ENCODE measurements at places on chromosomes 12 and 14. TPM values are rescaled to one million over a fixed set of nuclear protein-coding genes. Genes with fewer than 3 reads are reported as not detected.
A peak's percentile ranks its signal among the peaks of the same experiment; 100 is the strongest.

GRCh38 chr12:31859232-31859977, 99.8 kb upstream of the RESF1 start:
- no peak for DNase-seq
- no peaks in the 10 kb centered on the region for H3K4me1 ChIP-seq
- H3K4me3 ChIP-seq, result no peak overlapping the region
- H3K36me3 ChIP-seq, result no peaks in the 10 kb centered on the region
- H3K27me3 ChIP-seq, result no peaks in the 10 kb centered on the region

- peak; percentile 60 for DNase-seq
- H3K4me3 ChIP-seq, result peak overlapping the region; percentile 60
- no peaks in the 10 kb centered on the region for H3K27me3 ChIP-seq
- peaks cover 25% of the 10 kb centered on the region for H3K36me3 ChIP-seq
Observed at GRCh38 chr14:24368562-24369252, 723 bp downstream of the NFATC4 start.

DNA sequence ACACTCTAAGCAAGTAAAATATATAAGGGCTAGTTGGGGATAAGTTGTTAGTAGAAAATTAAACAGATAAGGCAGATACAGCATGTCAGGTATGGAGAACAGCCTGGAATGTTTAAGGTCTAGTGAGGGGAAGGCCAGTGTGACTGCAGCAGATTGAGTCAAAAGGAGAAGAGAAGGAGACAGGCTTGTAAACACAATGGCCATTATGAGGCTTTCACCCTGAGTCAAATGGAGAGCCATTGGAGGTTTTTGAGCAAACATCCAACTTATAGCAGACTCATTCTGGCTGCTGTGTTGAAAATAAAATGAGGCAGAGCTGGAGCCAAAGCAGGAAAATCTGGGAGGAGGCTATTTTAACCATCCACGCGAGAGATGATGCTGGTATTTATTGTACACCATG, 142.0 kb downstream of the DUSP6 start:
- H3K27ac ChIP-seq, result no peak overlapping the region
- no peaks in the 10 kb centered on the region for H3K4me1 ChIP-seq

- DNase-seq, result peak; percentile 63
- no peaks in the 10 kb centered on the region for H3K36me3 ChIP-seq
- no peaks in the 10 kb centered on the region for H3K4me1 ChIP-seq
- no peak overlapping the region for H3K27ac ChIP-seq
Observed at GRCh38 chr12:127293507-127294310, 973.3 kb upstream of the TMEM132C start.

DNA sequence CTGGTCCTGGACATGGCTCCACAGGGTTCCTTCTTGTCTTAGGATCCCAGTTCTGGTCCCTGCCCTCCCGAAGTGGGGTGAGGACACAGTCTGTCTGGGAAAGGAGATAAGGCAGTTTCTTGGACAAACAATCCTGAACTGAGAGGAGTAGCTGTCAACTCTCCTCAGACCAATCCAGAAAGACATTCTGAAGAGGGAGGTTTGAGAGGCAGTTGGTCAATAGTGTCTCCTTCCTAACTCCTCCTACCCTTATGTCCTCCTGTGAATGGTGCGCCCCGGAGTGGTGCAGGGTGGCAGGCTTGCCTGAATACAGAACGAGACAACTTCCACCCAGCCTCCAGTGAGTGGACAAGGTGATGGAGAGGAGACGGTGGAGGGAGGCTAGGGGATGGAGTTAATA, 15.4 kb upstream of the ASIC1 start:
- no peak overlapping the region for H3K4me3 ChIP-seq
- DNase-seq, result no peak
- H3K36me3 ChIP-seq, result no peaks in the 10 kb centered on the region
- no peaks in the 10 kb centered on the region for H3K4me1 ChIP-seq
- H3K27me3 ChIP-seq, result no peaks in the 10 kb centered on the region
- H3K27ac ChIP-seq, result no peak overlapping the region

GRCh38 chr14:81849714-81850113, 316.1 kb upstream of the SEL1L start:
- no peak overlapping the region for H3K4me3 ChIP-seq
- H3K27ac ChIP-seq, result no peak overlapping the region
- no peaks in the 10 kb centered on the region for H3K4me1 ChIP-seq
- H3K36me3 ChIP-seq, result no peaks in the 10 kb centered on the region

GRCh38 chr12:78918268-78918667, 53.7 kb downstream of the SYT1 start:
- no peak for DNase-seq
- 0 out of 2 replicates have a peak, but pooled peaks cover 3% of the 10 kb centered on the region for H3K36me3 ChIP-seq
- H3K27me3 ChIP-seq, result no peaks in the 10 kb centered on the region
- peak overlapping the region; percentile 88 for H3K27ac ChIP-seq
- H3K4me3 ChIP-seq, result no peak overlapping the region

DNA sequence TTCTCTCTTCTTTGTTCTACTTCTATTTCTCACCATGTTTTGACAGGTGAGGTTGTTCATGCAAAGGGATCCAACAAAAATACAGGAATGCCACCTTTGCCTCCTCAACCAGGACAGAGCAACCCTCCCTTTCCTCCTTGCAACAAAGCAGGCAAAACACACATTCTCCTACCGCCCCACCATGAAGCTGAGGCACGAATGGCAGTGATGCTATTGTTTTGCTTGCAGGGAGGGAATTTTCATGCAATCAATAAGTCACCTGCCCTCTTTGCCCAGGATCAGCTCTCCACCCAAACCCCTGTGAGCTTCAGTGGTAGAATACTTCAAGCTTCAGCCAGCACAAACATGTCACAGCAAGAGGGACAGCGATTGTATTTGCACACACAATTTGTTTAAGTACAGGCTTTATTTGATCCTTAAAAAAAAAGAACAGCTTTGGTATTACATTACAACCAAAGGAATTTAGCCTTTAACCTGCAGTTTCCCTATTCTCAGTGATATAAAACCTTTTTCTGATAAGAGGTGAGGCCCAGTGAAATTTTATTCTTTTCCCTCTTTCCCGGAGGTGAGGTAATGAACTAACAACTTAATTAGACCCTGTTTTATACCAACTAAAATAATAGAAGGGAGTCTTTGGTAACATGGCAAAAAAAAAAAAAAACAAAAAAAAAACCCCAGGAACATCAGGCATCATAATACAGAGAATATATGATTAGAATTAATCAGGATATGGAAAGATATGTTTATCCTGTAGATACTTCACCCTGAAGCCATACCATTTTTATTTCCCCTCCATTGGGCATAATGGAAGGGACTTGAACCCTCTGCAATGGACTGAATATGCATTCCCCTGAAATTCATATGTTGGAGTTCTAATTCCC, 87.0 kb upstream of the EEA1 start:
- no peak for DNase-seq
- H3K36me3 ChIP-seq, result no peaks in the 10 kb centered on the region
- peaks cover 5% of the 10 kb centered on the region for H3K4me1 ChIP-seq
- no peak overlapping the region for H3K27ac ChIP-seq
- H3K4me3 ChIP-seq, result no peak overlapping the region
- no peaks in the 10 kb centered on the region for H3K27me3 ChIP-seq

DNA sequence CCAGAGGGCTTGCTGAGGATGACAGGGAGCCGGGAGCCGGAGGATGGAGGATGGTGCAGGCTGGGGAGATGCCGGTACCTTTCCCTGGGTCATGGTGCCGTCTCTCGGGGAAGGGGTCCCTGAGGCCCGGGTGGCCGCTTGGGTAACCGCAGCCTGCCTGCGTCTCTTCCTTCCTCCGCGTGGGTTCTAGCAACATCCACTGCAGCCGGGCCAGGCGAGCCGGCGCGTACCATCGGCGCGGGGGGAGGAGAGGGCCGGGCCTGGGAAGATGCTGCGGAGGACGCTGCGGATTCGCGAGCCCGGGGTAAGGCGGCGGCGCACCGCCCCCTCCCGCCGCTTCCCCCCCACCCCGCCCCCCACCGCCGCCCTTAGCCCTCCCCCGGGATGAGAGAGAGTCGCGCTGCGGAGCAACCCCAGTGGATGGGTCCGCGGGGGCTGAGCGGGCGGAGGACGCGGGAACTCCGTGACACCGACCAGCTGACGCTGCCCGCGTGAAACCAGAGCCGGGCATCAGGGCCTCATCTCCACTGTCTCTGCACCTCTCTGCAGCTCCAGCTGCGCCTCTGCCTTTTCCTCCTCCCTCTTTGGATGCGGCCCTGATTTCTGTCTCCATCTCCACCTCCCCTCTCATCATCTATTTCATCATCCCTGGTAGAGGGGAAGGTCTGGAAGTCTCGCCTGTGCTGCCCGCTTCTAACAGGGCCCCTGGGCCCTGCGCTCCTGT, at the start of gene FAIM2:
TSS of gene FAIM2 (minus strand) at position 201 of the 724 bp plus-strand sequence. CDS start at position 93, 108 bp downstream.
- H3K27ac ChIP-seq, result no peak within 1 kb of the TSS
- no peaks in the 10 kb centered on the region for H3K36me3 ChIP-seq
- H3K27me3 ChIP-seq, result peaks cover 10% of the 10 kb centered on the region
- H3K4me1 ChIP-seq, result no peaks in the 10 kb centered on the region
- H3K4me3 ChIP-seq, result no peak within 1 kb of the TSS

- H3K27ac ChIP-seq, result no peak overlapping the region
- no peaks in the 10 kb centered on the region for H3K27me3 ChIP-seq
- no peaks in the 10 kb centered on the region for H3K36me3 ChIP-seq
- DNase-seq, result no peak
Observed at GRCh38 chr14:92666251-92666650, 82.2 kb downstream of the LGMN start.

- H3K4me1 ChIP-seq, result no peaks in the 10 kb centered on the region
- no peaks in the 10 kb centered on the region for H3K36me3 ChIP-seq
- no peak overlapping the region for H3K27ac ChIP-seq
- no peaks in the 10 kb centered on the region for H3K27me3 ChIP-seq
- H3K4me3 ChIP-seq, result no peak overlapping the region
Observed at GRCh38 chr14:94646066-94646465, 33.9 kb downstream of the SERPINA3 start.

- H3K27ac ChIP-seq, result no peak overlapping the region
- DNase-seq, result no peak
- no peaks in the 10 kb centered on the region for H3K36me3 ChIP-seq
- H3K4me1 ChIP-seq, result peaks cover 46% of the 10 kb centered on the region
- H3K4me3 ChIP-seq, result no peak overlapping the region
Observed at GRCh38 chr14:69042299-69042698, 63.2 kb upstream of the ACTN1 start.

- no peaks in the 10 kb centered on the region for H3K36me3 ChIP-seq
- H3K27me3 ChIP-seq, result no peaks in the 10 kb centered on the region
- DNase-seq, result no peak
- H3K4me3 ChIP-seq, result no peak overlapping the region
- no peaks in the 10 kb centered on the region for H3K4me1 ChIP-seq
- no peak overlapping the region for H3K27ac ChIP-seq
Observed at GRCh38 chr12:42284157-42284556, 41.7 kb downstream of the ZCRB1 start.

DNA sequence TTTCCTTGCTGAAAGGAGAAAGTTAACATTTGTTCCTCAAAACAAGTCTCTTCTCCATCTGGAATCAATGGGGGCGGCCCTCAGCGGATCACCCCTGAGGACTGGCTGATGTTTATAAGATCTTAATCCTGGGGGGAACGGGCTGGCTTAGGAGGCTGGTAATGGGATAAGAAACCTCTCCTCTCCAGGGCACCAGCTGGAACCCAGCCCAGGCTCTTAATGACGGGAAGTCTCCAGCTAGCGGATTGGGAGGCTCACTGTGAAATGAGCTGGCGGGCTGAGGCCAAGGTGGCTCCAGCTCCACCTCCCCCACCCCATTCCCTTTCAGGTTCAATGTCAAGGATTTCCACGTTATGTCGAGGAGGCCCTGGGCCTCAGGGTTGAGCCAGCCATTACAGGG, 1133.0 kb downstream of the VRK1 start:
- H3K4me3 ChIP-seq, result no peak overlapping the region
- H3K4me1 ChIP-seq, result no peaks in the 10 kb centered on the region
- DNase-seq, result no peak
- H3K27ac ChIP-seq, result no peak overlapping the region
- H3K27me3 ChIP-seq, result no peaks in the 10 kb centered on the region

DNA sequence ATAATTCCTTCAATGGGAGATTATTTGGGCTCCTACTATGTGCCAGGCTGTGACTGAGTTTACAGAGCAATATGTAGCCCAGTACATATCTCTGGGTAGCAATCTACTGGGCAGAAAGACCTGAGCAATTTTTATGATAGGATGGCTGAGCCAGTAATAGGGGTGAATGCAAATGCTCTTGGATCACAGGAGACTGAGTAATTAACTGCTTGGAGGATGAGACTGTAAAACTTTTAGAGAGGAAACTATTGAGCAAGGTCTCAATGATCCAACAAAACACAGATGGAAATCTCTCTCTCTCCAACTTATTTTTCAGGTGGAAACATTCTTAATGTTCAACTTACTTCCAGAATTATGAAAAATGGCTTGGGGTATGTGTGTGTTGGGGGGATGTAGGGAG, 402.2 kb downstream of the AEBP2 start:
- no peak overlapping the region for H3K4me3 ChIP-seq
- no peaks in the 10 kb centered on the region for H3K4me1 ChIP-seq
- no peaks in the 10 kb centered on the region for H3K27me3 ChIP-seq

GRCh38 chr14:100028990-100029677, 36.1 kb upstream of the EVL start:
- no peak overlapping the region for H3K4me3 ChIP-seq
- H3K36me3 ChIP-seq, result no peaks in the 10 kb centered on the region
- peaks cover 52% of the 10 kb centered on the region for H3K4me1 ChIP-seq

DNA sequence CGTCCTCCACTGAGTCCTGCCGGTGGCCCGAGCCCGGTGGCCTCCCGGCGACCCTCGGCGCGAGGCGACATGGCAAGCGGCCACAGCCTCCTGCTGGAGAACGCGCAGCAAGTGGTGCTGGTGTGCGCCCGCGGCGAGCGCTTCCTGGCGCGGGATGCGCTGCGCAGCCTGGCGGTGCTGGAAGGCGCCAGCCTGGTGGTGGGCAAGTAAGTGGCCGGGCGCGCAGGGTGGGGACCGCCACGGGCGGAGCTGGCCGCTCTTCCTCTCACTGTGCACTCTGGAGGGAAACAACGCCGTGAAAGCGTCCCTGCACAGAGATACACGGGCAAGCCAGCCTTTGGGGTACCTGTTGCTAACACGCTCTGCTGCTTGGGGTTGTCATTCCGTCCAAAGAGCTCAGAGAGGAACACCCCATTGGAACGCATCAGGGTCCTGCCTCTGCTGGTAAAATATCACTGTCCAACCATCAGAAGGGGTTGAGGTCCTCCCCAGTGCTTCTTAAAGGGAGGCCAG, at the start of gene AMDHD1:
TSS of gene AMDHD1 (plus strand) at position 2 of the 513 bp plus-strand sequence. CDS start at position 70, 68 bp downstream.
- peaks cover 3% of the 10 kb centered on the region for H3K27me3 ChIP-seq
- no peaks in the 10 kb centered on the region for H3K36me3 ChIP-seq
- peak within 1 kb of the TSS; percentile 63 for H3K27ac ChIP-seq
- DNase-seq, result peak; percentile 56
- H3K4me3 ChIP-seq, result peak within 1 kb of the TSS; percentile 62

- H3K4me1 ChIP-seq, result no peaks in the 10 kb centered on the region
- no peaks in the 10 kb centered on the region for H3K36me3 ChIP-seq
- no peak for DNase-seq
- no peaks in the 10 kb centered on the region for H3K27me3 ChIP-seq
- no peak overlapping the region for H3K4me3 ChIP-seq
Observed at GRCh38 chr14:65790172-65790815, 377.8 kb downstream of the FUT8 start.

The ERP27 gene
- not detected for total RNA-seq

The POTEG gene
- total RNA-seq, result not detected

The OR11H6 gene
- not detected for total RNA-seq

The KIAA0586 gene
- total RNA-seq, result 41.9 TPM

The TSPAN11 gene
- 2.2 TPM for total RNA-seq

The A2M gene
- total RNA-seq, result 0.50 TPM

The MYO1H gene
- total RNA-seq, result not detected

The GABARAPL1 gene
- 38.0 TPM for total RNA-seq

The GNG2 gene
- 23.2 TPM for total RNA-seq

The TRIM9 gene
- total RNA-seq, result 0.16 TPM

The GPR84 gene
- not detected for total RNA-seq

The TOMM20L gene
- not detected for total RNA-seq

The ESPL1 gene
- total RNA-seq, result 20.2 TPM

All from SJSA1 (cell line).